Stimulated activated CD8-positive, alpha-beta memory T cell treated with anti-CD3 and anti-CD28 coated beads, Interleukin-7, amount 100 ng/mL, for 4 hours (primary cell): ENCODE measurements at places on chromosomes 16 and 17.

- DNase-seq = no peak
Observed at GRCh38 chr16:48911700-48912099, 301.7 kb upstream of the N4BP1 start.

GRCh38 chr17:82330322-82331239 lies 3.0 kb downstream of the SECTM1 start:
- no peak for DNase-seq

GRCh38 chr16:30022887-30023286 lies at the start of gene C16orf92:
C16orf92 (plus strand) TSS chr16:30023198; CDS start chr16:30023341, 143 bp downstream.
- DNase-seq = no peak

- no peak for DNase-seq
Observed at GRCh38 chr16:58280146-58280845, 14.5 kb downstream of the PRSS54 start.

- no peak for DNase-seq
Observed at GRCh38 chr16:87233928-87234327, 83.3 kb downstream of the C16orf95 start.

- DNase-seq = no peak
Observed at GRCh38 chr17:32277284-32277683, 11.7 kb downstream of the RHBDL3 start.

DNA sequence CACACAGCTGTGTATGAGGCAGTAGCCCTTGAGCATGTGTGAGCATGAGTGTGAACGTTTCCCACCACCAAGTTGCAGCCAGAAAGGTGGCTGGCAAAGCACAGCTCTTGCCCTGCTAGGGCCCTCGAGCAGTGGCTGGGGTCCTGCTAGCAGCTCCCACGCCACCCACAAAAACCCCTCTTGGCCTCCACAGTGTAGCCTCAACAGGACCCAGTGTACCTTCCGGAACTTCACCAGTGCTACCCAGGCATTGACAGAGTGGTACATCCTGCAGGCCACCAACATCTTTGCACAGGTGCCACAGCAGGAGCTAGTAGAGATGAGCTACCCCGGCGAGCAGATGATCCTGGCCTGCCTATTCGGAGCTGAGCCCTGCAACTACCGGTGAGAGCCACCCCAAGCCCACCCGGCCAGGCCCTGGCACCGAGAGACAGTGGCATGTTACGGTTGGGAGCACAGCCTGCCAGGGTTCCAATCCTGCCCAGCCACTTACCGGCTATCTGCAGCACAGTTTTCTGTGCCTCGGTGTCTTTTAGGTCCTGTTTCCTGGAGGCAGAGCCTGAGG lies 53.1 kb downstream of the SCNN1B start:
- DNase-seq = no peak

DNA sequence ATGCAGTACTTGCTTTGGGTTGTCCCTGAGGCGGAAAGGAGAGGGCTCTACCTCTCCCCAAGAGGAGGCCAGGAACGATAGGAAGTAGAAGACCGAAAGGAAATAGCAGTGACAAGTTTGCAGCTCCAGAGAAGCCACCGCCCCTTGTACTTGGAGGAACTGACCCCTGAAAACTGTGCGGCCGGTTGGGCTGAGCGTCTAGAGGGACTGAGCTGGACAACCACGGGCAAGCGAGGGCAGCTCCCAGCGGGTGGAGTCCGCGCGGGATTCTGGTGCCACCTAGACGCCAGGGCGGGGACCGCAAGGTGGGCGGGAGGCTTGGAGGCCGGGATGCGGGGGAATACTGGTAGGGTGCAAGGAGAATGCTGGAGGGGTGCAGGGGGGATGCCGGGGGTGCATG lies 1.3 kb upstream of the SLC6A4 start:
- no peak for DNase-seq

GRCh38 chr17:18928628-18929125 lies 23.3 kb upstream of the SLC5A10 start:
- no peak for DNase-seq

GRCh38 chr17:39757931-39758873 lies 20.5 kb downstream of the GRB7 start:
- peak; percentile 60 for DNase-seq

DNA sequence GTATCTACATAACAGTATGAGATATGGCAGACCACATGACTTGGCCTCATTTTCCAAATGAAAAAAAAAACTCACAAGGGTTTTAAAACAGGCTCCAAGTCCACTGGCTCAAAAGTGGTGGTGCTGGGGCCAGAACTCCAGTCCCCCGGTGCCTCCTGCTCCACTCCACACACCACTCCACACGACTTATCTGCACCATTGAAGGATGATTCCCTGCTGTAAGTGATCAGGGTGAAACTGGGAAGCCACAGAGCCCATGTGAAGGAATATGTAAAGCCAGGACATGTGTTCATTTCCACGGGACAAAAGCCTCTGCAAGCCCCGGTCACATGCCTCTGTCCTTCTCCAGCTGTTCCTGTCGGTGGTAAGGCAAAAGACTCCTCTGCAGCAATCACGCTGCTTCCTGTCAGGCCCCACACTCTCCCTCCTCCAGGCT lies 97.2 kb downstream of the ZNF18 start:
- DNase-seq = no peak

GRCh38 chr16:88842308-88842756 lies 14.4 kb downstream of the GALNS start:
- DNase-seq = no peak

GRCh38 chr17:45241328-45242028 lies 19.8 kb downstream of the FMNL1 start:
- no peak for DNase-seq

DNA sequence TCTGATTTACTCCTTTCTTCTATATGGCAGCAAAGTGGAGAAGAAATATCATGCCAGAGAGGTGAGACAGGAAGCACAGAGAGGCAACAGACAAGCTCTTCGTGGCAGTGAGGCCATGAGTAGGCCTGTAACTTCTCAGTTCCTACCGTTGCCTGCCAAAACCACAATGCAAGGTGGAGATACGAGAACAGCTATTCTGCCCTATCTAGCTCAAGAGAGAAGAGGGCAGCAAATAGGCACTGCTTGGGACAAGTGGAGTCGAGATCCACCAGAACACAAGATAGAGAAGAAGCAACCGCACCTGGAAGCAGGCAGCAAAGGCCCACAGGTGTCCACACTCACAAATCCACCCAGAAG lies 24.8 kb downstream of the RANBP10 start:
- no peak for DNase-seq

GRCh38 chr17:14557480-14557879 lies 256.6 kb downstream of the HS3ST3B1 start:
- no peak for DNase-seq

- DNase-seq = peak; percentile 82
Observed at GRCh38 chr17:75456417-75457046, at the start of gene TMEM94. TMEM94 (plus strand) TSS chr17:75456635; CDS start chr17:75471906, 15,271 bp downstream.

DNA sequence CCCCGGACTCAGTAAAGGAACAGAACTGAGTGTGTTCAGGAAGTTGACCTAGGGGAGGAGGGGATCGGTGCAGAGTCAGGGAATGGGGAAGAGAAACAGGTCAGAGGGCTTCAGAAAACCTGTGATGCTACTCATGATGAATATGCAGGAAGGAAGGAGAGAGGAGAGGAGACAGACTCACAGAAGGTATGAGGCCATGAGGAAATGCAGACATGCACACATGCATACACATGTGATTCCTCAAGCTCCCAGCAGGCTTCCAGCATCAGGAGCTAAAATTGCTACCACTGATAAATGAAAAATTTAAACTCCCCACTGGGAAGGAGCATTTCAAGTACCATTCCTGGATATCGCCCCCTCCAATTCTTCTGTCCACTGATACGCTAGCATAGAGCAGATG lies 262.6 kb downstream of the SLC39A11 start:
- no peak for DNase-seq

- no peak for DNase-seq
Observed at GRCh38 chr16:27718201-27719105, 168.5 kb downstream of the KATNIP start.

DNA sequence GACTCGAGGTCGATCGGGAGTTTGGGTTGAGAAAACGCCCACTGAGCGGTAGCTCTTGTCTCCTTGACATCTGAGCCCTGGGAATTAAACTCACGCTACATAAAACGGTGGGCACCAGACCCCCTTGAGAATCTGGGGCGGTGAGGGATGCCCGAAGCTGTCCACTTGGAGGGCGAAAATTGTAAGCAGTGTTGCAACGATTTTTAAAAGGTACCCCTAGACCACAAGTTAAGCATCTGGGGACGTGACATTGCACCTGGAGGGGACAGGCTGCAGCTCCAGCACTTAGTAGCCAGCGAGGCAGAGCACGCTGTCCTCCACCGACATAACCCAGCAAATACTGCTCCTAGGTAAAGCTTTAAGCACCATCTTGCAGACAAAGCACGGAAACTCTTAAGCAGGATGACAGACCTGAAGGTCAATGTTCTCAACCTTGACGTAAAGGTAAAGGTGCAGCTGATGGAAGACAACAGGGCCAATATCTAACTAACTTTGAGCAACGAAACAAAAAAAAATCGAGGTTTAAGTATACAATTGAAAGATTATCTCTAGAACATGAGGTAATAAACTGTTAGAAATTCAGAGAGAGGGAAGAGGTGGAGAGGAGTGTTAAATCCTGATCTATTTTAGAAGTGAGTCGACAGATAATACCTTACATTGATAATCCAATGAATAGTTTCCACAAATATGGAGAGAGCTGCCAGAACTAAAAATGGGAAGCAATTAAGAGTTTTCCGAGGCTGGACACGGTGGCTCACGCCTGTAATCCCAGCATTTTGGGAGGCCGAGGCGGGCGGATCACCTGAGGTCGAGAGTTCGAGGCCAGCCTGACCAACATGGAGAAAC lies 921 bp upstream of the CDR2 start:
- no peak for DNase-seq

- DNase-seq = no peak
Observed at GRCh38 chr17:74419928-74420411, 11.9 kb upstream of the GPRC5C start.

DNA sequence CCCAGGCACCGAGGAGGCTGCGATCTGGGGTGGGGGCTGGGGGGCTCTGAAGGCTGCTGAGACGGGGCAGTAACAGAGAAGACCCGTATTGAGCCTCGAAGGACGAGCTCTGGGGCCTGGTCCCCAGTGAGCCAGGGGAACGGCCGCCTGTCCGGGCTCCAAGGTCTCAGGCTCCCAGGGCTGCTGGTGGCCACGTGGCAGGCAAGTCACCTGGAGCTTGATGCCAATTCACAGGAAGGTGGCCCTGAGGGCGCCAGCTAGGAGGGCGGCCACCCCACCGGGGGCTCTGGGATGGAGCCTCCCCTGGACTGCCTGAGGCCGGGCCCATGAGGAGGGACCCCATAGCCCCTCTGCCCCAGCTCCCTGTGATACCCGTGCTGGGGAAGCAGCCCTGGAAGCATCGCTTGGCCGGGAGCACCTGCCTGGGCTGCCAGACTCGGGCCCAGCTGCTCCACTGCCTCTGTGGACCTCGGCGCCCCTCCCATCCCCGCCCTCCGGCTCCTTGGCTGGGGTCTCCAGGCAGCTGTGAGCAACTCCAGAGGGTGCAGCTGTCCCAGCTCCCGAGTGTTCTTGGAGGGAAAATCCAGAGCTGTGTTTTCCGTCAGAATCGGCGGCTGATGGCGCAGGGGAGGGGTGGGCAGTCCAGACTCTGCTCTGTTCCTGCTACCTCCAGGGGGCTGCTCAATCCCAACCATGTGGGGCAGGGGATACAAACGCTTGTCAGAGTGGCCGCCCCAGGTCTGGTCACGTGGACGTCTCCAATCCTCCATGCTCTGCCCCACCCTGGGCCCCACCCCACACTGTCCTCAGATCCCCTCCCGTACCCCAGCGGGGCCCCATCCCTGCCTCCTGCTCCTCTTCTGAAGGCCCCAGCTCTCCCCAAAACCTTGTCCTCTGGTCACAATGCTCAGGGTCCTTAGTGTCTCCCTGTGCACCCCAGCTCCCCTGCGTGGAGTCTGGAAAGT lies 67.2 kb upstream of the GNG13 start:
- no peak for DNase-seq

GRCh38 chr16:19884611-19885450 lies at the start of gene GPRC5B:
GPRC5B (minus strand) TSS chr16:19884848; CDS start chr16:19872845, 12,003 bp downstream.
- peak; percentile 23 for DNase-seq

DNA sequence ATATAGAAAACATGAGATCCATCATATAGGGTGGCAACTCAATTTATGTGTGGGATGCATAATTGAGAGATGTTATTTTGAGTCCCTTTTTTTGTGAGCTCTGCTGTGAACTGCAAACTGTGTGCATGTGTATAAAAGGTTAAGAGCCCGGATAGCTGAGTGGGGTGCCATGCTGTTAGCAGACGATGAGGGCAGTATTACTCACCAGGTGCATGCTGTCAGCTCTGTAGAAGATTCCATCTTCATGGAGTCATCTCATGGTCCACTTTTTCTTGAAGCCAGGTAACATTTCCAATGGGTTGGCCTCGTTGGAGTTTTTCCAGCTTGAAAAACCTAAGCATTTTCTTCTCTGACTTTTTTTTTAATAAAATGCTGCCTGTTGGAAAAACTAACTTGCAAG lies 43.0 kb upstream of the RHBDL3 start:
- no peak for DNase-seq

DNA sequence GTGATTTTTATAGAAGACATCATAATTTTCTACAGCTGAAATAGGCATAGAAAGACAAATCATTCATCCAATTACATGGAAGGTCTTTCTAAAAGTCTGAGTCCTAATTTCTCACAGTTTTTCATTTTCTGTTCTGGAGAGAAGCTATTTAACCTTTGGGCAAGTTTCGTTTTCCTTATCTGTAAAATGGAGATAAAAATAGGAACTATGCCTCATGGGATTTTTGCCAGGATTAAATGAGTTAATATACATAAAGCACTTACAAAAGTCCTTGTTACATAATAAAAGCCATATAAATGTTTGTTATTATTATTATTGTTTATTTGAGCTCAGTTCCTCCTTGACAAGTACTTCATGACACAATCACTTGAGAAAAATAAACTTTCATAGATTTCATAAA lies 121.4 kb downstream of the SKAP1 start:
- DNase-seq = no peak

DNA sequence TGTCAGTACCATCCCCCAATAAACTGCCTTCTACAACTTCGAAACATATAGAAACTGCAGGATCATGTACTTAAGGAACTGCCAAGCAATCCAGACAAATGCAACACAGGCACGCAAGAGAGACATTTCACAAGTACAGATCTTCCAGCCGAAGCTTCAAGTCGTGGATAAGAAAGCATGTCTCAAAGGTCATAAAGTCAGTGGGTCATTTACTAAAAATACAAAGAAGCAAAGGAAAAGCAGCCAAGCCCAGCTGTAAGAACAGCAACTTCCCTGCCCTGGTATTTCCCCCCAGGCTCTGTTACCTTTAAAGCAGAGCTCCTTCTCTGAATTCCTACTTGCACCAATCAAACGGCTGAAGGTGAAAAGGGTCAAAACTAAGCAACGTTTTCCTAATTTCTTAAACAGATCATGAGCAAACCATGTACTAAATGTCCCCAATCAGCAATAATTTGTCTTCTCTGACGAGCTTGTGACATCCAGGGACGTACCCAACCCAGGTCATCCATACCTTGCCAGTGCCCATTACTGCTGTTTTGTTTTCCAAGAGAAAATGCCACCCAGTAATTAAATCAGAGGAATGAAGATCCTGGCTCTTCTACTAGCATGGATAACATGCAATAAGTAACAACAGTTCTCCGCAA lies 1.7 kb downstream of the AKTIP start:
- no peak for DNase-seq

DNA sequence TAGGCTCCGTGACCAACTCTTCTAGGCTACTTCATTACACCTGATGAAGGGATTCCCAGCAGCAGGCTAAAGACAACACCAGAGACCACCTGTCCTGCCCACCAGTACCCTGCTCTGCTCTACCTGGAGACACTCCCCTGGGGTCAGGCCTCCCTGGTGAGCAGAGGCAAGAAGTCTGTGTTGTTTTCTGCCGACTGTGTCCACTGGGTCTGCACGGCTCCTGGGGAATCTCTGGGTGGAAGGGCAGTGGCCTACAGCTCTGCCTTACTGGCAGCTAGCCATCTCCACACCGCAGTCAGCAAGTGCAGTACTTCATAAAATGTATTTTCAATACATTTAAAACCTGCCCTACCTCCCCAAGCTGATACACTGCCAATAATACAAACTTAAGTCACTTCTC lies 6.8 kb downstream of the RSL1D1 start:
- DNase-seq = no peak
